Activated naive CD8-positive, alpha-beta T cell treated with anti-CD3 and anti-CD28 coated beads, Interleukin-2, amount 10 ng/mL, durations not matched to agents 7 days and 5 days (primary cell): ENCODE measurements at places on chromosomes 5 and 9. TPM values are rescaled to one million over a fixed set of nuclear protein-coding genes. Genes with fewer than 3 reads are reported as not detected.

Gene TLX3
- not detected for total RNA-seq

Gene SPOCK1
- not detected for total RNA-seq

Gene PCDHAC2
- total RNA-seq, result not detected

DNA sequence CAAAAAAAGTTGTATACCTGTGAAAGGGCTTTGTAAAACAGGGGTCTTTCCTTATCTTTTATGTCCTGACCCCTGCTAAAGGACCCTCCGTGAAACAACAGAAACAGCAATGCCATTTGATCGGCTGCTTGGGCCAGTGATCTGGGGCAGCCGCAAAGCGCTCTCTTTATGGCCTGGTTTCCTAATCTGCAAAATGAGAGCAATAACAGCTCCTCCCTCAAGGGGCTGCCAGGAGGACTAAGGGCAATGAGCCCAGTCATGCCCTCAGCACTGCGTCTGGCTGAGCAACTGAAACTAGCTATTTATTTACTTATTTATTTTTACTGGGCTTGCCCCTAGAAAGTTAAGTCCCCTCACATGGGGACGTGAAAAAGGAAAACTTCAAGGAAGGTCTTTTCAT is 18.3 kb downstream of the CMBL start:
- DNase-seq, result no peak

- no peak for DNase-seq
These were observed 88.1 kb upstream of the PTPRD start for GRCh38 chr9:10700915-10701314.

- no peak for DNase-seq
These were observed 451.3 kb downstream of the LRRC70 start for GRCh38 chr5:63029891-63030290.

DNA sequence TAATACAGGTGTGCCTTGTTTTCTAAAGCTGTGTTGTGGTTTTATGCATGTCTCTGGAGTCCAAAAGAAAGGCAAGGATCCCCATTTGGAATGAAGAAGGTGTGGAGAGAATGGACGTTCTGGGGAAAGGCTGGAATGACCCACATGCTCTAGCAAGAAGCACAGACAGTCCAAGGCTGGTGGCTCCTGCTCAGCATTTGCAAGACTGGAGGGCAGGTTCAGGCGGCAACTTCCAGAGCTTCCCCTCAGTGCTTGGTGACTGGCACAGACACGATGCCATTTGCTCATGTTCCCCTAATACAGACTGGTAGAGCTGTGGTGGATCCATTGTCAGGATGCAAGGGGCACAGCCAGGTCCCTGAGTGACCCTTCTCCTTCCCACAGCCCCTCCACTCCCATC is 8.2 kb downstream of the SLC22A4 start:
- no peak for DNase-seq

GRCh38 chr9:114718801-114719221 is 36.8 kb upstream of the TEX48 start:
- DNase-seq, result peak; percentile 88
